ENCODE measurements at places on chromosomes 7 and 10.
A peak's percentile ranks its signal among the peaks of the same experiment; 100 is the strongest.

DNA sequence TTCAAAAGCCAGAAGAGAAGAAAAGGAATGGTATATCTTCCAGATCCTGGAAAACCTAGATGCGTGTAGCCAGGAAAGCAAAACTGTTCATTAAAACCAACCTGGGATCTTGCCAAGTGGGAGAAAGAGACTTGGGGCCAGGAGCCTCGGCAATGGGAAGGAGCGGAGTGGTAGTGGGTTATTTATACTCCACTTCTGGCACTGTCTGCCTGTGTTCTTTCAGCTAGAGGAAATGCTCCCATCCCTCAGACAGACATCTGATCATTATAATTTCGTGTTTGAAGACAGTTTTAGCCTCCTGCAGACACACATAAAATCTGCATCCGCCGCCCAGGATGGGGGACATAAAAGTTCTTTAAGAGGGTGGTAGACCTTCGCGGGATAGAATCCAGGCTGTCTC, 421.6 kb downstream of the RPS24 start:
- no peak for DNase-seq

DNA sequence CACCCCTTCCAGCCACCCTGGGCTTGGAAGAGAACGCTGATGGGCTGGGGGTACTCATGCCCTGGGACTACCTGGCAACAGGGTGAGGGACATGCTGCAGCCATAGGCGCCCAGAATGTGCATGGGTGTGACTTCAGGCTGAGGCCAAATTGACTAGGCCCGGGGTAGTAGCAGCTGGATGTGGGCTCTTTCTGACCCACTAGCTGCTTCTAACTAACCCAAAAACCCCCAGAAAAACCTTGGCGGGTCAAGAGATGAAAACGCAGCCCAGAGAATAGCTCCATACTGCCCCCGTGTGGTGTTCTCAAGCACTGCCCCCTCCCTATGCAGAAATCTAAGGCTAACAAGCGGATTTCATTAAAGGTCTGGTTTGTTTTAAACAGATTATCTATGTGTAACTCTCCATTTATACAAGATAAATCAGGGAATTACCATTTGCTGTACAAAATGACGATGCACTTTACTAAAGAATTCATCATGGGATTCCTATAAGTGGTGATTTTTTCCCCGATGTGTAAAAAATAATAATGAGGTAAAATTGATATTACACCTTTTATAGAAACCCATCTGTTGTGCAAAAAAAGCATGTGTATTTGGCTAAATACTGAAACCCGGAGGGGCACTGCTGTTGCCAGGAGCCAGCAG, 4.2 kb downstream of the SMARCD3 start:
- peak; percentile 77 for DNase-seq

- no peak for DNase-seq
Observed at GRCh38 chr7:71633551-71634008, 501.6 kb downstream of the GALNT17 start.

DNA sequence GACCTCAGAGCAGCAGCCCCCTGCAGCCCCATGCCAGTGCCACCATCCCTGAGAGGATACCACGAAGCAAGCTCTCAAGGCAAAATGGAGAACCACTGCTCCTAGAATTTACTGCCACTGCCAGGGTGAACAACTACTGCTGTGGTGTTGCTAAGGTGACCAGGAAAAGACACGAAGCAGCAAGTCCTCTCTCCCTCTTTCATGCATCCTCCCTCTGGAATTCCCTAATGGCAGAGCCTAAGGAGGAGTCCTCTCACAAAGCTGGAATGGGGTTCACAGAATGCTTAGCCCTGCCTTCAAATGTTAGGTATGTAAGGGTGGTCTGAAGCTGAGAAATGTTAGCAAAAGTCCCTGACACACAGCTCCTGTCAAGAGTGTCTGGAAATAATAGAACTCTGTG, 35.8 kb upstream of the NPSR1 start:
- DNase-seq, result no peak

DNA sequence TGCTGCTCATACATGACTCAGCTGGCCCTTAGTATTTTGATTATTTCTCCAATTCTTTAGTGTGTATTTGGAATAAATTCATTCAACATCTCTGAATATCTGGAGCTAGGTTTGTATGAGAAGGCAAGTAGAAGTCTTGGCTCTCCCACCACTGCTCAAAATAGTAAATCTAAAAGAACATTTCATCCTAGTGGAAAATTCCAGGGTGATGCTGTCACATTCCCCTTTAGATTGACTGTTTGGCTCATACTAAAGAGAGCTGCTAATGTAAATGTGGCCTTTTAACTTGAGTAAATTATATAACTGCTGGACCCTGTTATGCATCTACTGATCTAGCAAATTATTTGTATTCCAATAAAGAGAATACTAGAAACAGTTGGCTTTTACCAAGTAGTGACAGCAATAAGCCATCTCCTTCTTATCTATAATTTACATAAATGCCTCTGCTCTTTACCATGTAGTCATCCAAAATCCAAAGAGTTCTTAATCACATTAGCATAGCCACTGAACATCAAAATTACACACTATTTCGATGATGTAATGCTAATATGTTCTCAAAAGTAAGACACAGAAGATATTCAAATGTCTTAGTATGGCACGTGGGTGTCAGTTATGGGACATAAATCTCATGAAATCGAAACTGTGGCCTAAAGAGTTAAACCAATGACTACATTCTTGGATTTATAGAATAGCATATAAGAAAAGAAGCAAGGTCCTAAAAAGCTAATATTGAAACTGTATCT, 86.9 kb upstream of the KCND2 start:
- DNase-seq, result no peak

- peak; percentile 53 for DNase-seq
Observed at GRCh38 chr10:121062115-121062514, 211.0 kb downstream of the WDR11 start.
